ENCODE measurements at places on chromosomes 2 and 18.

GRCh38 chr2:200306931-200307723 lies 634 bp downstream of the SPATS2L start:
- DNase-seq = peak; percentile 53

DNA sequence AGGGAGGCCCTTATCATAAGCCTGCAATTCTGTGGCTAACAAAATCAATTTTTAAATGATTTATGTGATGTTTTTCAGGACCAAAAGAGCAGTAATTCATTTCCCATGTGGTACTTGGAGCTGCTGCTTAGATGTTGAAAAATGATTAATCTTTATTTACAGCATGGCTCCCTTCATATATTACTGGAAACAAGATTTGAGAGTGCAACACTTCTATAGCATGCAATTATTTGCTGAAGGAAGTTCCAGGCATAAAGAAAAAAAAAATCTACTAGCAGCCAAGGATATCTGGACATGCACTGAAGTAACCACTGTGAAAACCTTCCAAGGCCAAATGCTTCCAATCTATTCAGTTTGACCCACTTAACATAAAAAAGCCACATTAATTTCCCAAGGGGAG lies 186.3 kb downstream of the SLC8A1 start:
- no peak for DNase-seq

DNA sequence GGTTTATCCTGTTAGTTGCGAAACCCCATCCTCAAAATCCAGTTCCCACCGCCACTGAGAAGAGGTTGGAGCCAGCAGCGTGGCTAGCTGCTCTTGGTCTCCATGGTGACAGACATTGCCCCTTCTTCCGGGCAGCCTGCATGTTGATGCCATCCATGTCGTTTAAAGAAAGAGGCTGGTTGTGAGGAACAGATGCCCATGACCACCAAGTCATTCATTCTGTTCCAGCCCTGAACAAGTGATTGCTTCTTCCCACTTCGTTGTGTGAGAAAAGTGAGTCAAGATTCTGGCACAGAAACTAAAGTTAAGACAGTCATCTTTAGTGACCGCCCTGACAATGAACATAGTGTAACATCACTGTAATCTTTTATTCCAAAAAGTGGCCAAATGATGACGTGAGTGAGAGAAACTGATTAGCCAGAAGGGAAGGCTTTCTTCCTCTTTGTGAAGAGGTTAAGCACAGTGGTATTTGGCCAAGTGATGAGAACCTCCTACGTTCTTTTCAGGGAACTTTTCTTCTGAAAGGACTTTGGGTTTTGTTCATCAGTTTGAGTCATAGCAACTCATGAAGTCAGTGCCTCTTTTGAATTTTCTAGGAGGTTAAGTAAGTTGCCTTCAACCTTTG lies 272.5 kb downstream of the GALR1 start:
- DNase-seq = no peak

GRCh38 chr2:1625281-1626001 lies 118.9 kb downstream of the PXDN start:
- no peak for DNase-seq

- no peak for DNase-seq
Measured at GRCh38 chr2:75294362-75294761, 95.0 kb upstream of the TACR1 start.

- no peak for DNase-seq
Measured at GRCh38 chr2:56015711-56016115, 92.1 kb upstream of the EFEMP1 start.

GRCh38 chr2:147541314-147541713 lies 303.5 kb upstream of the ACVR2A start:
- no peak for DNase-seq

DNA sequence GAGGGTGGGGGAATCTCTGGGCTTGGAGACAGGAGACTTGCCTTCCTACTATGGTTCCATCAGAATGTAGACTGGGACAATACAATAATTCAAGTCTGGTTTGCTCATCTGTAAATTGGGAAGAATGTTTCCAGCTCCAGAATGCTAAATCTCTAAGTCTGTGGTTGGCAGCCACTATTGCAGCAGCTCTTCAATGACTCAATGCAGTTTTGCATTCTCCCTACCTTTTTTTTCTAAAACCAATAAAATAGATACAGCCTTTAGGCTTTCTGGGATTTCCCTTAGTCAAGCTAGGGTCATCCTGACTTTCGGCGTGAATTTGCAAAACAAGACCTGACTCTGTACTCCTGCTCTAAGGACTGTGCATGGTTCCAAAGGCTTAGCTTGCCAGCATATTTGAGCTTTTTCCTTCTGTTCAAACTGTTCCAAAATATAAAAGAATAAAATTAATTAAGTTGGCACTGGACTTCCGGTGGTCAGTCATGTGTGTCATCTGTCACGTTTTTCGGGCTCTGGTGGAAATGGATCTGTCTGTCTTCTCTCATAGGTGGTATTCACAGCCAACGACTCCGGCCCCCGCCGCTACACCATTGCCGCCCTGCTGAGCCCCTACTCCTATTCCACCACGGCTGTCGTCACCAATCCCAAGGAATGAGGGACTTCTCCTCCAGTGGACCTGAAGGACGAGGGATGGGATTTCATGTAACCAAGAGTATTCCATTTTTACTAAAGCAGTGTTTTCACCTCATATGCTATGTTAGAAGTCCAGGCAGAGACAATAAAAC lies 6.5 kb downstream of the TTR start:
- DNase-seq = no peak

GRCh38 chr18:14189858-14190257 lies 57.6 kb upstream of the ZNF519 start:
- DNase-seq = no peak

DNA sequence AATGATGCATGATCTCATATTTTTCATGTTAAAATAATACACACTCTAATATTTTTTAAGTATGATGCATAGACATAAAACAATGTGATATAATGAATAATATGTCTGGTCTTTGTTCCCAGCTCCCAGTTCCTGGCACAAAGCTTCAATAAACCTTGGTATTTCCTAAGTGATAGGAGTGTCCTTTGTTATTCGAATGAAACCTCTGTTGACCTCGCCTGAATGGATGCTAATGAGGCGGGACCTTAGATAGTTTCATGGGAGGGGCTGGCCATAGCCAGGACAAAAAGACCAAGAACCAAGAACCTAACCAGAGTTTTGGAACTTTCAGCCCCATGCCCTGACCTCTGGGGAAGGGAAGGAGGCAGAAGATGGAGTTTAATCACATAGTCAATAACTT lies 257.7 kb upstream of the COPS8 start:
- DNase-seq = no peak

All from left ventricle myocardium inferior (tissue), 1 donor.